Activated CD4-positive, alpha-beta T cell treated with anti-CD3 and anti-CD28 coated beads for 24 hours (primary cell): ENCODE measurements at places on chromosomes 3 and 15.

DNA sequence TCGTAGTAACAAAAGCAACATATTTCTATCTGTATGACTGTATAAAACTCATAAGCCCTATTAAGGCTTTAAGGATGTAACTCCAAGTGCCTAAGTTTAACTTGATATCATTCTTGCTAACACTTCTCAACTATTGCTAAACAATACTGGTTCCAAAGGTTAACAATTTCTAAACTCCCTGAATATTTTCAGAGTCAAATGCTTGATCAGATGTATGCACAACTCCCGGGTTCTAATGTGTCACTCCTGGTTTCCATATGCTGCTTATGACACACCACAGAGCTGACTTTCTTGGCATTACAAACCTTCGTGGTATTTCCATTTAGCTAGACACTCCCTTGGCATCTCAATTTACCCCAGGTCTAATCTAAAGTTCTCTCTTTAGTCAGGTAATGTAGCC is 26.3 kb downstream of the DZIP1L start:
- DNase-seq: no peak

GRCh38 chr15:63606308-63606707 is 9.1 kb downstream of the FBXL22 start:
- DNase-seq: no peak

DNA sequence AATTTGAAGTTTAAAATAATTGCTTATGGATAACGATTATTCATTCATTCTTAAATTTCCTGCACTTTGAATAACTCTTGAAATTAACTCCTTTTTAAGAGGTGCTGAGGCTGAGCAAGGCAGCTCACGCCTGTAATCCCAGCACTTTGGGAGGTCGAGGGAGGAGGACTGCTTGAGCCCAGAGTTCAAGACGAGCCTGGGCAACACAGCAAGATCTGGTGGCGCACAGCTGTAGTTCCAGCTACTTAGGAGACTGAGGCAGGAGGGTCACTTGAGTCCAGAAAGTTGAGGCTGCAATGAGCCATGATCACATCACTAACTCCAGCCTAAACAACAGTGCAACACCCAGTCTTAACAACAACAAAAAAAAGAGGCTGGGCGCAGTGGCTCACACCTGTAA is 8.0 kb downstream of the DCUN1D1 start:
- DNase-seq: no peak

DNA sequence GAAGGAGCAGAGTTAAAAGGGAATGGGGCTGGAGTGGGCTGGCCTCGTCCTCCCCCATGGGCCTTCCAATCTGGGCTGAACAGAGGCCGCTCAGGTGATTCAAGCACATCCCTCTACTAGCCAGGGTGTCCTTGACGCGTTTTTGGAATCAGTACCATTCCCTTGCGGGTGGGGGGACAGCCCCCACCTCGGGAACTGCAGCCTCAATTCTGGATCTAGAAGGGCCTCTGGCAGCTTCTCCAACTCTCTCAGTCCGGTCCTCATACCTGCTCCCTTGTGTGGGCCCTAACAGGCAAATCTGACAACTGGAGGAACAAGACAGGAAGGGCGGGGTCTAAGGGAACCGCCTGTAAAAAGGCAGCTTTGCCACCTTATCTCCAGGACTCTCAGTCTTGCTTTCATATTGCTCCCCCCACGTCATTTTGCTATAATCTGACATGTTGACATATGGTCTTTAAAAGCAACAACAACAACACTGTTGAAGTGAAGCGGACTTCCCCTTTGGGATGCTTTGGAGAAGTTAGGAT is 802 bp upstream of the CHRNB4 start:
- no peak for DNase-seq

GRCh38 chr15:90519688-90520087 is 10.0 kb upstream of the CRTC3 start:
- no peak for DNase-seq

- DNase-seq: no peak
Measured at GRCh38 chr3:99365396-99365795, 273.0 kb upstream of the COL8A1 start.

GRCh38 chr3:14156843-14157561 is 21.4 kb downstream of the XPC start:
- DNase-seq: no peak

DNA sequence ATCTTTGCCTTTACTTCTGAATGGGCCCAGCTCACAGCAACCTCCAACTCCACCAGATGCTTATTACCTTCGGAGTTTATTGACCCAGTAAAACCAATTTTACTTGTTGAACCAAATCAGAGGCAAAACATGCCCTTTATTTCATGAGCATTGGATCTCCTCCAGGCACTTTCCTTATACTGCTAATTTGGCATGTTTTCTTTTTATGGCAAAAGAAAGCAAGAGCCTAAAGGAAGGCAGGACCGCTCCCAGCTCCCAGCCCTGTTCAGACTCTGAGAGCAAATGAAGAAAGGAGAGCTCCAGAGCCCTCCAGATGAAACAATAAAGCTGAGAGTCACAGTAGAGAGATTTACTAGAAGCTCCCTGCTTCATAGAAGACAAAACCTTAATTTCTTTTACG is 81.5 kb upstream of the NR2E3 start:
- no peak for DNase-seq

DNA sequence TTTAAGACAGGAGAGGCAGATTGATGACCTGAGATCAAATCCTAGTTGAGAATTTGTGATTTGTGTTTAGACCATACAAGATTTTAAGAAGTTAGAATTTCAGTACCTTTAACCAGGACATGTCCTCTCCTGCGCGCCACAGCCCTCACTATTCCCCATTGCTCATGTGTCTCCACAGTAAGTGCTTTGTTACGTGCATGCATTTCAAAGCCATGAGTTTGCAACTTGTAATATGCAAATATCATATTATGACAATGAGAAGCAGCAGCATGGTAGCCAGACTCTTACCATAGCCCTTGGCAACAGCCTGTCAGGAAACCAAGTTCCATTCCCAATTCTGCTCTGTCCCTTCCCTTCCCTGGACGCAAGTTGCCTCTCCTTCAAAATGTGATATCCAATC is 73.3 kb upstream of the ATP13A5 start:
- DNase-seq: no peak

DNA sequence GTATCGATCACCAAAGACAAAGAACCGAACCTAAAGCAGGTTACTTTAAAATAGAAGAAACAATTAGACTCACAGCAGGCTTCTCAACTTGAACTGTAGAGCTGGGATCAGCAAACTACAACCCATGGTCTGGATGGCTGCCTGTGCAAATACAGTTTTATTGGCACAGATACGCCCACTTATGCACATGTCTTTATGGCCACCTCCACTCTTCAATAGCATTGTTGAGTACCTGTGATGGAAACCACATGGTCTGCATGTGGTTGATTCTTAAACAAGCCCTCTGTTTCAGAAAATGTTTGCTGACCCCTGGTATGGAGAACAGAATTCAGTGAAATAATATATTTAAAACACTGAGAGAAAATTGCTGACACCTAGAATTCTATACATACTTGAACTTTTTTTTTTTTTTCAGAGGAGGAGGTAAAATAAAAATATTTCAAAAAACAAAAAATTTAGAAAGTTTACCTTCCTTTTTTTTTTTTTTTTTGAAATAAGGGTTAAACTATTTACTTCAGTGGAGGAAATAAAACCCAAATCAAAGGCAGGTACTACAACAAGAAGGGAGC is 263.8 kb upstream of the ATP10A start:
- no peak for DNase-seq

DNA sequence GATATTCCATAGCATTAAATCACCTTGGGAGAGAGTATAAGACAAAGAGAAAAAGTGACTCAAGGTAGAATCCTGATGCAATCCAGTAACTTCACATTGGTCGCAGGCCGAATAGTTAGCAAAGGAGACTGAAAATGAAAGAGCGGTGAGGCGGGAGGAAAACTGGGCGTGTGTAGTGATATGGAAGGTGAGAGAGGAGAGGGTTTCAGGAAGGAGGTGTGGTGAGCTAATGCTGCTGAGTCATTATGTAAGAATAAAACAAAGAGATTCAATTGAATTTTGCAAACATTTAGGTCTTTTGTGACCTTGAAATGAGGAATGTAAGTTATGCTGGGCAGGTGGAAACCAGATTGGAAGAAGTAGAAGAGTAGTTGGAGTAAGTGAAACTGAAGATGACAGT is 235.3 kb downstream of the C3orf38 start:
- DNase-seq: no peak

GRCh38 chr3:39752019-39752637 is 57.3 kb upstream of the MYRIP start:
- DNase-seq: no peak

- no peak for DNase-seq
Measured at GRCh38 chr15:34266751-34267150, 41.9 kb downstream of the EMC4 start.

- DNase-seq: no peak
Measured at GRCh38 chr15:94305133-94305532, 73.8 kb downstream of the MCTP2 start.

DNA sequence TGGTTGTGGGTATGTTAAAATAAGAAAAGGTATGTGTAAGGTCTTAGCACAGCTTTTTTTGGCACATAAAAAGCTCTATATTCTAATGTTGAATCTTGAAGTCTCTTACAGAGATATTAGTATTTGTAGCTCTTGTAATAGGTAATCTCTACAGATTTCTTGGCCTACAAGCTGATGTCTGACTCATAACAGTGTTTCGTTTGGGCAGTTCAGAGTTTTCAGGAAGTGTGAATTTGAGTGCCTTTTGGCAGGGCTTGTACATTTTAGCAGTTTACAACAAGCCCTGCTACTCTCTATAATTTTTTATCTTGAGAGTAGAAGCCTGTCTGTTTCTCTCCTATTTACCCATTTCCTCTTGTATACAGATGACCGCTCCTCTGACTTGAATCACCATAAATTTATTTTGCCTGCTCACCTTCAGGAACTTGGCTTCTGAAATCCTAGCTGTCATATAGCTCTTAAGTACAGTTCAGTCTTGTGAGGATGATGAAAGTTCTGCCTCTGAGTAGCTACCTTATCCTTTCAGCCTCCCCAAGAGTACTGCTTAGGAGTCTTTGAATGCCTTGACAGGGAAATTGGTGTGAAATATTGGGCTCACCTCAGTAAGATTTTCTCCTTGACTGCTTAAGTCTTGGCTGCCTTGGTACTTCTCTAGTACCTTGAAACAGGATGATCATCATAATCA is 419.9 kb upstream of the RARB start:
- no peak for DNase-seq

DNA sequence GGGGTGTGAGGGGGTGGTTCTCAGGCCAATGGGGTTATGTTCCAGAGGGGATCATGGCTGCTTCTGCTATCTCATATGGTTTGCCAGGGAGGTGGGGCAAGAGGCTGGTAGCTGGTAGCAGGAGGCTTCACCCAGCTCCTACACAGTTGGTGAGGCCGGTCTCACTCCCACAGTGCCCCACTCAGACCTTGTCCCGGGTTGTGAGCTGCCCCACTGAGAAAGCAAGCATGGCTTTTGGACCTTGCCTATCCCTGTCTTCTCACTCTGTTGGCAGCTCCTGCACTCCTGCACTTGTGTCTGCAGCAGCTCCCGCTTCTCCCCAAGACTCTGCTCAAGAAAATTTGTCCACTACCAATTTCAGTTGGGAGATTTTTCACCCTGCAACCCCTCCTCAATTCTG is 46.1 kb downstream of the MYRIP start:
- no peak for DNase-seq
